SJSA1 (cell line): ENCODE measurements at places on chromosomes 5 and 9.

GRCh38 chr5:174552428-174552827 lies 172.0 kb upstream of the MSX2 start:
- no peak for DNase-seq

DNA sequence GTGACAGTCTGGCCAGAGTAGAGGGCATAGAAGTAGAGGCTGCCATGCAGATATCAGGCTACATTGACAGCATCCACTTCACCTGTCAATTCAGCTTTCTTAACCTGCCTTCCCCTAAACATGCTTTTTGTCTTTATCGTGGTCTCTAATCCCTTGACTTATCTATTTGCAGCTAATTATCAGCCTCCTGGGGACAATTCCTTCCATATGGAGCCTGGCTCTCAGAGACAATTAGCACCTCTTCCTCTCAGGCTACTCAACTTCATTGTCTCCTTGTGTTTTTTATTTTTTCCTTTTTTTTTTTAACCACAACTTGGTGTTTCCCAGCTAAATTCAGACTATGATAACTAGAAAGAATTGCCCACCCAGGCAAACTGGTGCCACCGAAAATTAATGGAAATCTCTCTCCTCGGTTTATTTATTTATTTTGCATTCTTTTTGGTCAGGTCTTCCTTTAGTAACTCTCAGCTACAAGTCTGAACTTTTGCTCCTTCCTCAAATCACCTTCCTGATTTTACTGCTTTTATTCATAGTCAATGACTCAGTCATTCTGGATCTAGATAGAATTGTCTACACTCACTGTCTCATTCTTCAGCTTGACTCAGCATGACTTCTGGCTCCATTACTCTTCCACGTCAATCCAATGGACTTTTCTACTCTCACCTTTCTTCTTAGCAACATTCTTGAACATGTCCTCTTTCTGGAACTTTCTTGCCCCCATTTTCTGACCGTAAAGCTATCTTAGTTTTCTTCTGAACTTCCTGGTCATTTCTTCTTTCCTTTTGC lies 63.0 kb upstream of the BASP1 start:
- no peak for DNase-seq

- no peak for DNase-seq
Observed at GRCh38 chr9:136211441-136212344, 6.8 kb upstream of the LHX3 start.

DNA sequence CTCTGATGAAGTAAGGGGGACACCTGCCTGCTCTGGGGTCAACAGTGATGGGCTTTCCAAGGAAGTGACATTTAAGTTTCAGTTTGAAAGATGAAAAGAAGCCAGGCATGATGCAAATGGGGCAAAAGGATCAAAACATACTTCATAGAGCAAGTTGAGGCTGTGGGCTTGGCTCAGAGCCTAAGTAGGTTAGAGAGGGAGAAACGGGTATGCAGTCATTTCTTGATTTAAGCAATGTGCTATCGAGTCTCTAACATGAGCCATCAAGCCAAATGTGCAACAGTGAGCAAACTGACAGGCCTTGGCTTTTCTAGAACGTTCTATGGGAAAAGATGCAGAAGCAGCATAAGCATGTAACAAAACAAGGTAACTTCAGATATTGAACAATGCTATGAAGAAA lies 80.6 kb downstream of the ADRB2 start:
- no peak for DNase-seq

DNA sequence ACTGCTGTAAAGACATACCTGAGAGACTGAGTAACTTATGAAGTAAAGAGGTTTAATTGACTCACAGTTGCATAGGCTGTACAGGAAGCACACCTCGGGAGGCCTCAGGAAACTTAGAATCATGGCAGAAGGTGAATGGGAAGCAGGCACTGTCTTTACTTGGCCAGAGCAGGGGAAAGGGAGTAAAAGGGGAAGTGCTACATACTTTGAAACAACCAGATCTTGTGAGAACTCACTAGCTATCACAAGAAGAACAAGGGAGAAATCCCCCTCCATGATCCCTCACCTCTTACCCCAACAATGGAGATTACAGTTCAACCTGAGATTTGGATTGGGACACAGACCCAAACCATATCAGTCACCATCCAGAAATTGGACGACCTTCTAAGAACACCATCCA lies 1285.8 kb upstream of the CDH9 start:
- no peak for DNase-seq

DNA sequence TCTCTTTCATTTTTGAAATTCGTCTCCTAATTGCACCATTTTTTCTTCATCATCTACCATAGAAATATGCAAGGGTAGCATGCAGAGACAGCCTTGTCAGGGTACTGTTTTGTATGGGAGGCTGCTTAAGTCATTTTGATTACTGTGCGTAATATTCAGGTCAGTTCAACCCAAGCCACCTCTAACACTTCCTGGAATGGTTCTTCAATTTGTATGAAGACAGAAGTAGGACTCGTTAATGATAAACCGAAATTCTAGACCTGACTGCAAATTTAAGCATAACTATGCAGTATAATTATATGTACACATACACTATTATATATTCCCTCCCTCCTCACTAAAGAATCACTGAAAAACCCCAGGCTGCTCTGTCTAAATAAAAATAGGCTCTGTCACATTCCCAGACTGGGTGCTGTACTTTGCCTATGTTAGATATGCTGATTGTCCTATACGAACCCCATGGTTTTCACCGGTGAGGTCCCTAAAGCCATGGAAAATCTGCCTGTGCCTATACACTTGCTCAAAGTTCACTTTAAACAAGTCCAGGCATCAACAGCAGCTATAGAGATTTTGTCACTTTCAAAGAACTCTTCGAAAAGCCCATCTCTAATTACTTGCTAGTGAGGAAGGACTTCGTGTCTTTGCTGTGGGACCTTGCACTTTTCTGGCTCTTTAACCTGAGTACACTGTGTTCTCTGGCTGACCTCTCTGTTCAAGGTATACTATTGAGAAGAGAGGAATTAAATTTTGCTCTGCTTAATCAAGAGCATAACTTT lies 352.1 kb upstream of the CD180 start:
- no peak for DNase-seq

GRCh38 chr5:2334719-2335118 lies 416.8 kb downstream of the IRX2 start:
- DNase-seq, result no peak

GRCh38 chr9:132007371-132008025 lies 72.2 kb downstream of the MED27 start:
- no peak for DNase-seq

DNA sequence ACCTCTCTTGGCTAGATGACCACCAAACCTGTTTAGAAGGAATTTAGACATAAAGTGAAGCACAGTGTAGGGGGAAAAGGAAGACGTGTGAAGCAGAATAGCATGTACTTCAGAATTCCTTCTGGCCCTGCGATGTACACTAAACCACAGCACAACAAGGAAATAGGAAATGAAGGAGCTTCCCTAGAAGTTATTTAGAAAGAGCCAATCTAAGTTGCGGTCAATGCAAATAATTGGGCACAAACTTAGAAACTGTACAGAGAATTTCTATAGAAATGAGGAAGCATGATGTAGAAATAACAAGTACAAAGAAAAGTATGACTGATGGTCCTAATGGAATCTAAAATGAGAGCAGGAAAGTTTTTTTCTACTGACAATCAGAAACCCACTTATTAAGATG lies 41.5 kb downstream of the ANKRD55 start:
- no peak for DNase-seq
